Stimulated activated CD4-positive, alpha-beta T cell treated with anti-CD3 and anti-CD28 coated beads, Interleukin-2, amount 100 ng/mL, for 4 hours (primary cell): ENCODE measurements at places on chromosomes 4 and X.

- DNase-seq = no peak
Measured at GRCh38 chr4:38800961-38801450, 3.6 kb downstream of the TLR1 start.

DNA sequence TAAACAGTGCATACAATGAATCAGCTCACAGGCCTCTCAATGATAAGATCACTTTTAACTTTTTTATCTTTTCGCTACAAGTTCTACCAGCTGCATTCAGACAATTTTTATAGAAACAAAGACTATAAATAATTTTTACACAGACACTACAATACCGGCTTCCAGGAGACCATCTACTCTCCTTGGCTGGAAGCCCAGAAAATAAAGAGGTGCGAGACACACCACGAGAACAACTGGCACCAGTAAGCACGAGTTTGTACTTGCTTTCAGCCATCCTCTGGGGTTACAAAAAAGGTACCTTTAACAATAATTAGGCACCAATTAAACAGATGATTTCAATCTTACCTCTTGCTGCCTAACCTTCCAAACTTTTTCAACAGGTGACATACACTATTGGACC lies 11.2 kb upstream of the PRDX4 start:
- DNase-seq = no peak

GRCh38 chr4:165866019-165866650 lies 6.9 kb upstream of the TLL1 start:
- DNase-seq = no peak

DNA sequence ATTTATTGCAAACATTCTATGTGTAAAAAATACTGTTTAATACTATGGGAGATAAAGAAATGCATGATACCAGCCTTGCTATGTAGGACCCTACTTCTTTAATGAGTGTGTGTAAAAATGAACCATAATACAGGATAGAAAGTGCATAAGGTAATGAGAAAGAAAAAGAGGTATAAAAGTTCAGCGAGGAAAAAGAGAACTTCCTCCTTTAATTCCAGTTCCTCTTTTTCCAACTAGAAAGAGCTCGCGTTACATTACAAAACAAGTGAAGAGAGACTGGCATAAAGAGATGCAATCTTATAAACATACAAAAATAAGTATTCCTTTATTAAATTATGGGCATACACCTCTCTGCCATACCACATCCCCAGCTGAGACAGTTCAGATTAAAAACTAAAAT lies 77.4 kb downstream of the ANKRD17 start:
- DNase-seq = no peak

- DNase-seq = no peak
Measured at GRCh38 chrX:107831071-107831730, 5.5 kb downstream of the MID2 start.

- no peak for DNase-seq
Measured at GRCh38 chrX:15761564-15762191, 23.6 kb downstream of the CA5B start.

DNA sequence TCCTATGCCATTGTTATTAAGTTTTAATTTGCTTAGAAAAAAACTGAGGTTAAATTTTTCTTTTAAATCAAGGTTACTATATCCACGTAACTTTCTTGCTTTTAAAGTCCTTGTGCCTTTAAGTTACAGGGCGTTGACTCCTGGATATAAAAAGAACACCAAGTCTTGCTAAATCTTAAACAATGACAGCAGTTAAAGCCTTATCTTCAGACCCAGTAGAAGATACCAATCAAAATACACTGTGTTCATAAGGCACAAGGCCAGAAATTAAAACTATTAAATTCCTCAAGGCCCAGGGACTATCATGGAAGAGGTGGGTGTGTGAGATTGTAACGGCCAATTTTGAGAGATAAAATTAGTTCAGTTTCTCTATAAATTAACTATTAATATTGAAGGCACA lies 60.4 kb downstream of the PAGE2 start:
- no peak for DNase-seq

GRCh38 chr4:78706302-78706701 lies 69.8 kb upstream of the BMP2K start:
- DNase-seq = no peak

DNA sequence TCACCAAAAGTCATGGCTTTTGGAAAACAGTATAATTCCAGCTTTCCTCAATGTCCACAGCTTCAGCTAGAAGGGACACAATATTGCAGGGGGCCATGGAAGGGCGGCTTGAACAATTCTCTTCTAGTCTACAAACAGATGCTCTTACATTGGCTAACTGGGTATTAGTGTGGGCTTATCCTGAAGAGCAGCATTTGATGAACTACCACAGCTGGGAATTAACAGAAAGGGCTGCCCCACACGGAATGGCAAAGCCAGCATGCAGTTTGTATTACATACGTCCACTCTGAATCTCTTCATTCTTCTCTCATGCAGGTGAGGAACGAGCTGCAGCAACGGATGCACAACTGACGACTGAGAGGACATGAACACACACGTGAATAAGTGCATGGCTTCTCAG lies 13.0 kb upstream of the PDCL2 start:
- no peak for DNase-seq

DNA sequence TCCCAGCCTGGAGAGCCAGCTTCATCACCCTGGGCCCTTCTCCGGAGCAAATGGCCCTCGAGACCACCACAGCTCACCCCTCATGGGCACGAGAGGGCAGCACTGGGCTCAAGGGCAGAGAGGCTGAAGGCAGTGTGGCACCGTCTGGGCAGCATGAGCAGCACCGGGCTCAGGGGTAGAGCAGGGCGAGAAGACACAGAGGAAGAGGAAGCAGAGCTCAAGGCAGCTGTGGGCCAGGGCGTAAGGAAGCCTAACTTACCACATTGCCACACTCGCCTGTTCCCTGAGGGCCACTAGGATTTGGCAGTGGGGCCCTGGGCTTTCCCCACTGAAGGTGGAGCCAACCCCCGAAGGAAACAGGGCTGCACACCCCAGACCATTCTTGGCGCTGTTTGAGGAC lies 15.5 kb downstream of the ZNF185 start:
- DNase-seq = no peak

DNA sequence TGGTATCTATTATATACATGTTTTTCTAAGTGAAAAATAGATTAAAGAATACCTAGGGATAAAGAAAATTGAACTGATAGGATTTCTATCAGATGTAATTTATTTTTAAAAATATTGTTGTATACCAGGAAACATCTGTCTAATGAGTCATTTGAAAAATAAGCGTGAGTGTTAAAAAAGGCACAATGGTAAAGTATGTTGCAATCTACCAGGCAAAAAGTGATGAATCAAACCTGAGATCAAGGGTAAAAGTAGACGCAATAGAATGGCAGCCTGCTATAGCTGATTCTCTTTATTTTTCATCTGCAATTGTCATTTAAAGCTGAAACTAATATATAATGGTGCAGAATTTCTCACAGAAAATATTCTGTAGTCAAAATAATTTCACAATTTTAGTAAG lies 1119.6 kb downstream of the PCDH18 start:
- DNase-seq = no peak

DNA sequence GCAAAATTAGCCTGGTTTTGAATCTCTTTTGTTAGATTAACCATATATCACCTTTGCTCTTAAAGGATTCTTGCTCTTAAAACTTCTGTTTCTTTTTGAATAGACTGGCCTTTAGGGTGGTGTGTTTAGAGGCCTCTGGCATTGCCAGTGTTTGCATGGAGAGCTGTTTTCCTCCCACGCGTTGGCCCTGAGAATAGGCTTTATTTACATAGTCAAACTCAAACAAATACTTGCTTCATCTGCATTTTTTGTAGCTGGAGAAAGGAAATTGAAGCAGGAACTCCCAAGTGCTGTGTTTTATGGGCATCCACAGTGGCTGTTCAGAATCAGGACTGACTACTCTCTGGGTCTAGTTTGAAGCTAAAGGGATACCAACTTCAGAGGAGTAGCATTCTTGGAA lies 2.7 kb downstream of the SHROOM2 start:
- no peak for DNase-seq

GRCh38 chr4:101977076-101977475 lies 186.5 kb downstream of the BANK1 start:
- no peak for DNase-seq

DNA sequence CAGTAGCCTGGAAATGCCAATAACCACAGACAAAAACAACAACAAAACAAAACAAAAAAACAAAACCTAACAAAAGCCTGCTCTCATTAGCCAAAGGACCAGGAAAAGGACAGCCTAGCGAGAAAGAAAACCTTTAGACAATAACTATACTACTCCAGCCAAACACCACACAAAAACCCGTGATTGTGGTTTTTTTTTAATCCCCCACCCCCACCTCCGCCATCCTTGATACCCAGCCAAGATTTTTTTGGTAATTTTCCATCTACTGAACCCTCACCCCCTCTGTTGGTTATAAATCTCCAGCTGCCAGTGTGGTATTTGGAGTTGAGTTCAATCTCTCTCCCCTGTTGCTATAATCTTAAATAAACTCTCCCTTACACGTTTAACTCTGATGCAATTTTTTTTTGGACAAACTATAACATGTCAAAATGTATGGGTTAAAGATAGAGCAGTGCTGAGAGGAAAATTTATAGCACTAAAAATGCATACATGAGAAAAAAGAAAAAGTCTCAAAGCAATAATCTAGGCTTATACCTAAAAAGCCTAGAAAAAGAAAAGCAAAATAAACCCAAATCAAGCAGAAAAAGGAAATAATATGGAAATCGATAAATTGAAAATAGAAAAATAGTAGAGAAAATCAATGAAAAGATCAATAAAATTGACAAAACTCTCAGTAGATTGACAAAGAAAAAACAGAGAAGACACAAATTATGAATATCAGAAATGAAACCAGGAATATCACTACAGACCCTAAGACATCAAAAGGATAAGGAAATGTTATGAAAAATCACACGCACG lies 83.7 kb downstream of the NAT8L start:
- DNase-seq = no peak

DNA sequence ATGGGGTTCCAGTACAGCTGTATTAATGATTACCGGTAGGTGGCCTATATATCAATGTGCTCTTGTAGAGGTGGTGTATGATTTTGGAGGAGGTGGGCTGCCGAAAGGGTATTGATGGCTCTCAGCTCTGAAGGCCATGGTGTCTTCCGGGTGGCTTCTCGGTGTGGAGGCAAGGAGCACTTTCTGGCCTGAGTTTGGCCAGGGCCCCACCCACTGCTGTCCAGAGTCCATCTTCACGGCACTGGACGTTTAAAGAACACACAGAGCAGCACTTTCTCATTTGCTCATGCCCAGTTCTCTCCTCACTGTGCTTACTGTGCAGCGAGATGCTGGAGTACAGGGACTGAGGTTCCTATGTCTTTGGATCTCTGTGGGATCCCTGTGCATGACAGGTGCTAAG lies 16.1 kb downstream of the BST1 start:
- DNase-seq = no peak

GRCh38 chr4:125267630-125268029 lies 47.1 kb upstream of the FAT4 start:
- no peak for DNase-seq

GRCh38 chrX:6002056-6002455 lies 226.6 kb downstream of the NLGN4X start:
- DNase-seq = no peak

- DNase-seq = no peak
Measured at GRCh38 chr4:8914461-8915171, 43.0 kb upstream of the HMX1 start.

- no peak for DNase-seq
Measured at GRCh38 chrX:2691543-2692220, 587 bp downstream of the CD99 start.

DNA sequence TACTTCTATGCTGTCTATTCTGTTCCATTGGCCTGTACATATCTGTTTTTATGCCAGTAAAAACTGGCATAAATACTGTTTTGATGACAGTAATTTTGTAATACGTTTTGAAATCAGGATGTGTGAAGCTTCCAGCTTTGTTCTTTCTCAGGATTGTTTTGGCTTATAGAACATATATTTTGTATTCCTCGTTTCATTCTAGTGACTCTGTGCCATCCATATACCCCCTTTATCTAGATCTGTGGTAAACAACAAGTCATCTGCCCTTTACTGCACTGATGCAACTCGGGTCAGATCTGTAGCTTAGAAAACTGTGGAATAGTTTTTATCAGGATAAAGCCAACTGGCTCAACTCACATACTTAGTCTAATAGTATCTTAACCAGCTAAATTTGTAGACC lies 233.7 kb downstream of the PRDM5 start:
- no peak for DNase-seq

DNA sequence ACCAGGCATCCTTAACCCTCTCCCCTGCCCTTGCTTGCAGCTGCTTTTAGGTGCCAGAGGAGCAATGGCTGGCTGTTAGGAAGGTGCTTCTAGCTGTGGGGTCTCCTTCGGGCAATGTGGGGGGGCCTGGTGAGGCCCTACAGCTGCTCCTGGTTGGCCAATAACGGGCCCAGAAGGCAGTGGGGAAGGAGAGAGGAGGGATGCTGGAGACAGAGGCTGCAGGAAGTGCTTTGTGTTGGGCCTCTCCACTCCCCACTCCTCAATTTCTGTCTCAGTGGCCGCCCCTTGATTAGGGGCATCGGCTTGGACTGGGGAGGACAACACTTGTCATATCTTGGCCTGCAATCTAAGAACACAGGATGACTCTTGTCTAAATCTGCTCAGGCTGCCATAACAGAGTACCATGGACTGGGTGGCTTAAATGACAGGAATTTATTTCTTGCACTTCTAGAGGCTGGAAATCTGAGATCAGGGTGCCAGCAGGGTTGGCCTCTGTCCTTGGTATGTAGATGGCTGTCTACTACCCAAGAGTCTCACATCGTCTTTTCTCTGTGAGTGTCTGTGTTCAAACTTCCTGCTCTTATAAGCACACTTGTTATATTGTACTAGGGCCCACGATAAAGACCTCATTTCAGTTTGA lies 374.3 kb downstream of the MID1IP1 start:
- no peak for DNase-seq

DNA sequence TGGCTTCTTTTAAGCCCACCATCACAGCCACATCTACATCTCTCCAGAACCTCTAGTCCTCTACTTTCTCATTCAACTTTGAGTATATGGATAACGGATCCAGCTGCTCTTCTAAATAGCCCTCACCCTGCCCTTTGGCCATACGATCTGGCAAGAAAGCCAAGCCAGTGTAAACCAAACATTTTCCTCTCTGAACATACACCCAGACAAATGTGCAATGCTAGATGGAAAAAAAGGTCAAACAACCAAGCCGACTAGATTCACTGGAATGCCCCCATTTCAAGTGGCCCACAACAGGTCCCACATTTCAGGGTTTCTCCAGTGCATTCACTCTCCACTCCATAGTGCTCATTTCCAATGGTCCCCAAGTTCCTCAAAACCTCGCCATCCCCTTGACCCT lies 24.0 kb downstream of the USP46 start:
- no peak for DNase-seq

- DNase-seq = no peak
Measured at GRCh38 chr4:21815651-21816377, 132.8 kb downstream of the KCNIP4 start.

GRCh38 chr4:47519239-47519883 lies 34.3 kb downstream of the ATP10D start:
- DNase-seq = no peak

DNA sequence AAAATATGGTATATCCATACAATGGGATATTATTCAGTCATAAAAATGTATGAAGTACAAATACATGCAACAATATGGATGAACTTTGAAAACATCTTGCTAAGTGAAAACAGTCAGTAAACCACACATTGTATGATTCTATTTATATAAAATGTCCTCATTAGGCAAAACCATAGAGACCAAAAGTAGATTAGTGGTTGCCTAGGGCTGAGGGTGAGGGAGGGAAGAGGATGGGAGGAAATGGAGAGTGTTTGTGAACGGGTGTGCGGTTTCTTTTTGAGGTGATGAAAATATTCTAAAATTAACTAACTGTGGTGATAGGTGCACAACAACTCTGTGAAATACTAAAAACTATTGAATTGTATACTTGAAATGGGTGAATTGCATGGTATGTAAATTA lies 29.6 kb downstream of the TEX11 start:
- no peak for DNase-seq
